NCI-H774 (cell line): ENCODE measurements at places on chromosomes 6 and 20.
A peak's percentile ranks its signal among the peaks of the same experiment; 100 is the strongest.

DNA sequence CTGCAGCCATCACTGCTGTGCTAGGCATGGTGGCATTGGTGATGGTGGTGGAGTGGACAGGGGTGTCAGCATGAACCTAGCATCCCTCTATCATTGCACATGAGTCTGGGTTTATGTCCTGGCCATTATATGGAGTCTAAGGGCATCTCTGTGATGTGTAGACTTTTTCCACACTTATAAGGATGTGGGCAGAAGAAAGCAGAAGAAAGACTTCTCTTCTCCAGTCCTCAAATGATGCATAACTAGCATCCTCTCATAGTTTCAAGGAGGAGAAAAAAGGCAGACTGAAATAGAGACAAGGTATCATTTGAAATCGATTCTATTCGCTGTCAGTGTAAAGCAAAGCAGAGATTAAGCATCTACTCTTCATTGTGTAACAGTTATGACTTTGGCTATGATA, 140.0 kb upstream of the ATXN1 start:
- DNase-seq = no peak

DNA sequence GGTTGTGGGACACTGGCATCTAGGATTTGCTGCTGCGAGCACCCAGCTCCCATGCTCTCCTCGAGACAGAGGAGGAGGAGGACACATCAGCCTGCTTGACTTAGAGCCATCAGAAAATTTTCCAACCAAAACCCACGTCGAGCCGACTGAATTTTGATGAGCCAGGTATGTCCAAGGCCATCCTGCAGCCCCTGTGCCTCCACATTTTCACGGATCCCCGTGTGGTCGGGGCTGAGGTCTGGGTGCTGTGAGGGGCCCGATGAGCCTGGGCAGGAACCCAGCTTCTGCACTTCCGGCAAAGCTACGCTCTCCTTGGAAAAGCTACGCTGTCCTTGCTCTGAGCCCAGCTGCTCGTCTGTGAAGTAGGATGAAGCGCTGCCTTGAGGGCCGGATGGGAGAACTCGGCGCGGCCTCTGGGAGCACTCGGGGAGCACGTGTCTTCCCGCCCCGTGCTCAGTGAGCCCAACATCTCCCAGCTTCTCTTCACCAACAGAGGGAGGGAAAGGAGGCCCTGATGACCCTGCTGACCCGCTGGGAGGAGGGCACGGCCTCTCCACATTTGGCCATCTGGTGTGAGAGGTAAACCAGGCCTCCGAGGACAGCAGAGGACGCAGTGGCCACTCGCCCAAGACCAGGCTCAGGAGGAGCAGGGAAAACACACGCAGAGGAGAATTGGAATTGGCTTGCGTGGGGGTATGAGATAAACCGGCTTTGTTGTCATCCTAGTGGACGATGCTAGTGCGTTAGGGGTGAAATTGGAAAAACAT, 33.9 kb downstream of the PSMG4 start:
- DNase-seq = no peak

- DNase-seq = peak; percentile 44
Measured at GRCh38 chr6:44926556-44926955, 401.6 kb upstream of the RUNX2 start.

DNA sequence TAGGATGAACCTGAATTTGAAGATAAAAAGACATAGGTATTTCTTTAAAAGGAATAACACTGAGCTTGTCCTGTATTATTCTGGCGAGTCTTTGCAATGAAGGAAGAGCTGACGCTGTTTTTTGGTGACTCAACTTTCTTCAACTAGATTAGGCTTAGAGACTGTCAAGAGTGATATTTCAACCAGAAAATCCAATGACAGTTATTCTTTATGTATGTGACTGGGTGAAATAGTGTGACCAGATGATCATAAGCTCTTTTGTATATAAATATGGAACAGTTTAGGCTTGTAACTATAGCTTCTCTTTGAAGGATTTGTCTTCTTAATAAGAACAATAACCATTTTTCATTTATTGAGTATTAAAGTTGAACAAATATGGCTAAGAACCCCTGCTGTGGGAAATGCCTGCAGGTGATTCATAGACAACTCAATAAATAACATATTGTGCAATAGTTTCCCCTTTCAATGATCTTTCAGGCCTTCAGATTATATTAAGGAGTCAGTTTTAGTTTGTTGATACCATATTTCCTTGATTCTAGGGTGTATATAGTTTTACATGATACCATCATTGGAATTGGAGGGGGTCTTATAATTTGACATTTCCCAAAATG, 265.6 kb upstream of the JAG1 start:
- DNase-seq = no peak

DNA sequence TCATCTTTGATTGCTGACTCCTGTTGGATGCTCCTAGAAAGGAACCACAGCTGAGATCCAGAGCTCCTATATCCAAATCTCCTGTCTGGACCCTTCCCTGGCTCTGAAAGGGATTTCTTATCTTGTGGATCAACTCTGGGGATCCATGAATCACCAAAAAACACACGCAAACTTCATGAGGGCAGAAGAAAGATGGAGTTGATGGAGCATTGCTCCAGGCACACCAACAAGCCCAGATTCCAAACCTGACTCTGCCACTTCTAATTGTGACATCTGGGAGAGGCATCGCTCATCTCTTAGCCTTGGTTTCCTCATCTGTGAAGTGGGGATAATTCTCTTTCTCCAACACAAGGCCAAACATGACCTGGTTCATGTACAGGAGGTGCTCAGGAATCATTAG, 6.7 kb downstream of the KCNS1 start:
- DNase-seq = no peak

GRCh38 chr6:155444120-155444917, 11.3 kb downstream of the NOX3 start:
- no peak for DNase-seq

GRCh38 chr6:103870970-103871369, 988.7 kb downstream of the HACE1 start:
- no peak for DNase-seq

- DNase-seq = no peak
Measured at GRCh38 chr6:83558975-83559374, 46.6 kb downstream of the PRSS35 start.
